ENCODE measurements at places on chromosomes 3 and 15.

DNA sequence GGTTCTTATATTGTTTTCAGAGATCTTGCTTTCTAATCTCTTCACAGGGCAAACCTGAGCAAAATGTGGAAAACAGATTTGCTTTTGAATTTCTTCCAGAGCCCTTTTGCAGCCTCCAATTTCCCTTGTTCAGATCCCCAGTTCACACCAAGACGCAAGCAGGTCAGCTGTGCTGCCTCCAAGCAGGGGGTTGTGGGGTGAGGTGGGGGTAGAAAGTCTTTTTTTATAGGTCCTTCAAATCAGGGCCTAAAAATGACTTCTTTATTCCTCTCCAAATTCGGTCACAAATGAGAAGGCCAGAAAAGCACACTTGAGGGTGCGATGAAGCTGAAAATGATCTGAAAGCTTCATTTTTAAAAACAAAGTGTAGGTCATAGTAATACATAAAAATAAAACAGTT, 26.3 kb upstream of the AVEN start:
- no peak for DNase-seq

DNA sequence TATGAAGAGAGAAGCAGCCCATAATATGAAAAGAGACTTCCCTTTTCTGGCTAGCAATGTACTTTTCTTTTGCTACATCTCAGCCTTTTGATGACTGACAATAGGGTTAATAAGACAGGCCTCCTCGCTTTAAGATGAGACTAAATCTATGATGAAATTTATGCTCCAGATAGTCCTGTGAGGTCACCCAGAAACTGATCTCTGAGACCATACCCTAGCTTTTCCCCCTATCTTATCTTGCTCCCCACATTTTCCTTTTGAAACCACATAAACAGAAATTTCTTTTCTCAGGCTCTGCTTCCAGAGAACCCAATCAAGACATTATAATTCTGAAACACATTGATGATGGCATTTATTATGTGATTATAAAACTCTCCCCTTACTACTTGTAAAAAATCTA, 168.8 kb upstream of the CADM2 start:
- no peak for DNase-seq

- DNase-seq = no peak
Observed at GRCh38 chr3:122548619-122549018, 15.5 kb downstream of the PARP9 start.

DNA sequence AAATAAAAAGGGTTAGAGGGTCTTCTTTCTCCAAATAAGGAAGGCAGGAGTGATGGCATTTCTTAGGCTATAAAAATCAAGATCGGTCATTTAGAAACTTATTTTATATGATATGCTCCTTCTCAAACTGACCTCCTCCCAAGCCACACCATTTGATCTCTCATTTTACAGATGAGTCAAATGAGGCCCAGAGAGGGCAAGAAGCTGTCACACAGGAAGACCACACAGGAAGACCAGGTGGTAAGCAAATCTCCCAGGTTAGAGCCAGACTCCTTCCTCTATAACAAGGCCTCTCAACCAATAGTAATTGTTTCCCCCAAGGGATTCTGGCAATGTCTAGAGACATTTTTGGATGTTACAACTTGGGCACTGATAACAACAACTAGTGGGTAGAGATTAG, 13.8 kb downstream of the TLE3 start:
- DNase-seq = no peak

DNA sequence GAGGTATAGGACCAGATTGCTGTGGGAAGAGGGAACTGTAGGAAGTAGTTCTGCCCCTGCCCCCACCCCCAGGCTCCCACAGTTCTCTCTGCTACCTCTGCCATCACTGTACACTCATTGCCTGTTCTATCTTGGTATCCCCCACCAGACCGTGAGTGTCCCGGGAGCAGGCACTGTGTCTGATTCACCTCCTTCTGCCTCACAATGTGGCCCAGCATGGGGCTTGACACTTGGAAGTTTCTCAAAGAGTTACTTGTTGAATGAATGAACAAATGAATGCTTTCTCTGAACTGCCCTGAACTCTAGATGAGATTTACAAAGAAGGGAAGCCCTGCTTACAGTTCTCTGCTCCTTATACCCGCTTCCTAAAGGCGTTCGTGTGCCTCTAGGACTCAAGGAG, 27.1 kb upstream of the PIK3CB start:
- no peak for DNase-seq

GRCh38 chr15:84611631-84612030, 10.8 kb downstream of the ZSCAN2 start:
- DNase-seq = no peak

GRCh38 chr3:183266454-183266853, 13.4 kb downstream of the B3GNT5 start:
- no peak for DNase-seq

DNA sequence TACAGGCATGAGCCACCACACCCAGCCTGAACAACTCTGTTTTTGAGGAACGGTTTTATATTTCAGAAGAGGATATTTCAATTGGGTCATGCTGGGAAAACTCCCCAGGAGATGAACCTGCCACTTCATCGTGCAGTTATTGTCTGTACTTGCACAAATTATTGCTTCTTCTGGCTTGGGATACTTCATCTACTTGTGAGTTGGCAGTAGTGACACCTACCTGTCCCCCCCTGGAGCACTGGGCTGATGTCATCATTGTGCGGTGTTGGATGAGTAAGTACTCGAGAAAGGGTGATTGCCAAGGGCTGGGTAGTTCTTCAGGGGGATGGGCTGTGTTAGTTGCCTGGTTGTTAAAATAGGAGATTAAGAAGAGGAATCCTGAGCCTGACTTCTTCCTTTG, 85.1 kb upstream of the SAMMSON start:
- DNase-seq = no peak

GRCh38 chr15:71595846-71596553, 214.4 kb upstream of the NR2E3 start:
- no peak for DNase-seq

DNA sequence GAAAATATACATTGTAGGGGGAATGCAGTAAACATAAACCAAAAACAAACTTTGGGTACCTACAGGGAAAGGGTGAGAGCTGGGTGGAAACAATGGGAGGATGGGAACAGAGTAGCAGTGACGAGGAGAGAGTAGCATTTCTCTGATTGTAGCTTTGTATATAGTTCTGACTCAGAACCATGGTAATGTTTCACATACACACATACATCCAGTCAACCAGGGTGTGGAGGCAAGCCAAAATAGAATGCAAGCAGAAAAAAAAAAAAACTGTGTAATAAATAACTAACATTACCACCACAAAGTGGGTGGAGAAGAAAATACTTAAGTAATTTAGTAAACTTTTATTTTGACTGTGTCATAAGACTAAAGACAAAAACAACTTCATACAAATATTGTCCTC, 27.2 kb downstream of the BCL2A1 start:
- DNase-seq = no peak

DNA sequence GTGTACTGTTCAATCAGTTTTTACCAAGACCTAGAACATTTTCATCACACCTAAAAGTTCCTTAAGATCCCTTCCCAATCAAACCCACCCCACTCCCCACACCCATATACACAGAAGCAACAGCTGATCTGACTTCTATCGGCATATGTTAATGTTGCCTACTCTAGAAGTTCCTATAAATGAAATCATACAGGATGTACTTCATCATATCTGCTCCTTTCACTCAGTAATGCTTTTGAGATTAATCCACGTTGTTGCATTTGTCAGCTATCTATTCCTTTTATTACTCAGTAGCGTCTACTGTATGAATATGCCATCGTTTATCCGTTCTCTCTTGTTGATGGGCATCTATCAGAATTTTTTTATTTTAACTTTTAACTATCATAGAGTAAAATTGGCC, 14.3 kb upstream of the FILIP1L start:
- DNase-seq = no peak

DNA sequence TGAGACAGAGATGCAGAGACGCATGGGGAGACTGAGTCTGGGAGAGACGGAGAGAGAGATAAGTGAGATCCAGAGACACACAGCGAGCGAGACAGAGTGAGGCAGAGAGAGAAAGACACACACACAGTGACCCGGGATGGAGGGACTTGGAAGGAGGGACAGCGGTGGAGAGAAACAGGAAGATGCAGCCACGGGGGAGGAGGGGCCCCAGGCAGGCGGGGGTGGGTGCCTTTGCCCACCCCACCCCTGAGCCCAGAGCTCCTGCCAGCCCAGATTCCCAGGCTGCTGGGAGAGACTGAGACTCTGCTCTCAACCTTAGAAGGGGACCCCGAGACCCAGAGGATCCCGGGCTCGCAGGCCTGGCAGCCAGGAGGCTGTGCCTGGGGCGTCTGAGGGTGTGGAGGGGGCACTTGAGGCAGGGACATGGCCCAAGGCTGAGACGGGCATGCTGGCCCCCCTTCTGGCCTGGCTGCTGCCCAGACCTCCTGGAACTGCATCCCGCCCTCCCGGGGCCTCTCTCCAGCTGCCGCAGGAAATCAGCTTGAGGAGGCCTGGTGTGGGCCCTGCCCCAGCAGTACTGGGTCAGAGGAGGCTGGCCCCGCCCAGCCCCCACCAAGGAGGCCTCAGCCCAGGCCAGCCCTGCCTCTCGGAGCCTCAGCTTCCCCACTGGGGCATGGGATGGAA, 18.1 kb downstream of the H1-8 start:
- no peak for DNase-seq

DNA sequence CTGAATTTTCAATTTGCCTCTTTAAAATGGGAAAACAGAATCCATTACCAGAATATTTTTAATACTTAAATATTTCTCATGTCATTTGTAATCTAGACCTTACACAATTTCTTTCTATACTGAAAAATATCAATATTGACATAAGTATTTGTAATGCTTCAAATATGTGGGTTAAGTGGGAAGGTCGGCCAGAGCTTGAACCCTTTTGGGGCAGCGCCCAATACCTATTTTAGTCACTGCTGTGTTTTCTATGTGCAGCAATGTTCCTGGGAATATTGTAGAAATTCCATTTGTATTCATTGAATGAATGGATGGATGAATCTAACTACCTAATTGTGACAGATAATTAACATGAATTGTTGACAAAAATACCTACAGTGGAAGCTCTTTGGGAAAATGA, 459.7 kb upstream of the ZNF717 start:
- DNase-seq = no peak

- DNase-seq = no peak
Observed at GRCh38 chr15:67413770-67414390, 107.1 kb upstream of the C15orf61 start.

- no peak for DNase-seq
Observed at GRCh38 chr3:190227064-190227463, 95.2 kb downstream of the CLDN1 start.

DNA sequence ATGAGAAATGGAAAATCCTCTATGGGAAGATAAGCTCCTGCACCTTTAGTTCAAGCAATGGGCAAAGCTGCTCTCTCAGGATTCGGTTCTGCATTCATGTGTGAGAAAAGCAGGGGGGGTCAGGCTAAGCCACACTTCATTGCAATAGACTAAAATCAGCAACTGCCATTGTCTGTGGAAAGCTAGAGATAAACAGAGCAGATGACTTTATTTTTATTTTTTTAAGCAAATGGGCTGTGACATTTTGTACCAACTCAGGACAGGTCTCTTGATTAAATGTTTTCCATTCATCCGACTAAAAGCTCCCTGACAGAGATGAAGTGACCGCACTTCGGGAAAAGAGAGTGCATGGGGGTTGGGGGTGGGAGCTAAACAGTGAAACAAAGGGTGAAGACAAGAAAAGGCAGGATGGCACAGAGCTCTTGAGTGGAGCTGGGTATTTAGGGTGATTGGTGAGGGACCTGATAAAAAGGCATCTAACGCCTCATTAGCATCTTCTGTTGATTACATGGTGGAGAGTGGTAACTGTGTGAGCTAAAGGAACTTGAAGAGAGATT, 987.4 kb downstream of the TUSC7 start:
- DNase-seq = no peak

DNA sequence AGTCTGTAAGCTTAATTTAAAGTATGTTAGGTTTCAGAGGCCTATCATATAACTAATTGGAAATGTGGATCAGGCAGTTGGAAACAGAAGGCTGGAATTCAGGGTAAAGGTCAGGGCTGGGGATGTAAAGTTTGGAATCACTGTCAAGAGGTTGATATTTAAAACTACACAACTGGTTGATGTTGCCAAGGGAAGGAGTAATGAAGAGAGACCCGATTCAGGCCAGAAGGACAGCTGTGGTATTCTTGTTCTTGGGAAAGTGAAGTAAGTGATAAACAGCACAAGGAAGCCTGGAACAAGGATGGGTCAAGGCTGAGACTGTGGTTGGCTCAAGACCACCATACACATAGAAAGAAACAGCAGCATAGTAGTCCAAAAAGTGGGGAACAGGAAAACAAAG, 654.2 kb downstream of the NTRK3 start:
- no peak for DNase-seq

DNA sequence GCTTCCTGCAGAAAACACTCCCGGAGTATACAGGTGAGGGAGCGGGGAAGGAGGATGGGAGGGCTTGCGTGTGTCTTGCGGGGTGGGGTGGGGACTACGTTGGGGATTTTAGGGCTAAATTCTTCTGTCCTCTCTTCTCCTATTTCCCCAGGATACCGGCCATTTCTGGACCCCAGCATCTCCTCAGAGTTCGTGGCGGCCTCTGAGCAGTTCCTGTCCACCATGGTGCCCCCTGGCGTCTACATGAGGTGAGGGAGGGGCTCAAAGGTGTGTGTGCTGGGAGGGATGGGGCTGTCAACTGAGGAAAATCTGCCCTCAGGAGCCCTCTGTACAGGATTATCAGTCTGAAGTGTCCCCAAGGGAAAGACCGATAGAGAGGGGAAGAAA, 6.6 kb downstream of the DUOX1 start:
- DNase-seq = no peak

DNA sequence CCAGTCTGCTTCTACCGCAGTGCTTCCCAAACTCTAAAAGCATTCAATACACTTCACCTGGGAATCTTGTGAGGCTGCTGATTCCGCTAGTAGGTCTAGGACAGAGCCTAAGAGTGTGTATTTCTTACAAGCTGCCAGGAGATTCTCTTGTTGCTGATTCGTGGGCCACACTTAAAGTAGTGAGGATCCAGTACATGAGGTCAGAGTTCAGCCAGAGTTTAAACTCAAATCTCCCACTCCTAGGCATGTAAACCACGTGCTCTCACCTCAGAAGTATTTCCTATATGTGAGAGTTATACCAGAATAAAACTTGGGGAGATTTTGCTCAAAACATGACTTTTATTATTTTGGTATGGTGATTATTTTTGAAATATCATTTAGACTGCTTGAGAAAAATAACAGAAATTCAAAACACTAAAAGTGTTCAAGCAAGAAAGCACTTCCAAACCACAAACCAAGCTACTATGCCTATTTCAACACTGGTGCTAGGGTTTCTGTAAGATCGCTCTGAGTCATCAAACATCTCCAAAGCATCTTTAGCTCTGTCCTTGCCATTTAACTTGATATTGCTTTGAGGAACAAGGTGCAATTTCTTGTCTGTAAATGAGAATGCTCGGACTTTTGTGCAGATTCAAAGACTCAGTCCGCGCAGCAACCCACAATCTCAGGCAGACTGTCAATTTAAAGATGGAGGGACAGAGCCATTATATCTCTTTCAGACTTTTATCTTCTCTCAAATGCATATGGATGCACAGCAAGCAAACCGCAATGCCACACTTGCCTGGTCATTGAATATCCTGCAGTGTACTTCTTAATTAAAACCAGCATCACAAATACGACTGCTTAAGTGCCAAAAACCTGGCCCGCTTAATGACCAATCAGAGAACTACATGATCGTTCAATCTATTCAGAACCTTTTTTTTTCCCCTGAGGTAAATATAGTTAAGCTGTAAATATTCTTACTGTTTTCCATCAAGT, 59.8 kb downstream of the AGTR1 start:
- no peak for DNase-seq

- DNase-seq = no peak
Observed at GRCh38 chr15:90609242-90610180, 79.8 kb downstream of the CRTC3 start.

- DNase-seq = no peak
Observed at GRCh38 chr15:64961013-64961412, 28.7 kb downstream of the SPG21 start.

- no peak for DNase-seq
Observed at GRCh38 chr3:40452562-40452875, 4.6 kb upstream of the RPL14 start.
